ENCODE measurements at places on chromosomes 5 and 9.

GRCh38 chr9:36328798-36329411 lies 70.7 kb upstream of the GNE start:
- DNase-seq, result no peak

GRCh38 chr9:127733614-127734013 lies 1.5 kb downstream of the TOR2A start:
- DNase-seq, result no peak

DNA sequence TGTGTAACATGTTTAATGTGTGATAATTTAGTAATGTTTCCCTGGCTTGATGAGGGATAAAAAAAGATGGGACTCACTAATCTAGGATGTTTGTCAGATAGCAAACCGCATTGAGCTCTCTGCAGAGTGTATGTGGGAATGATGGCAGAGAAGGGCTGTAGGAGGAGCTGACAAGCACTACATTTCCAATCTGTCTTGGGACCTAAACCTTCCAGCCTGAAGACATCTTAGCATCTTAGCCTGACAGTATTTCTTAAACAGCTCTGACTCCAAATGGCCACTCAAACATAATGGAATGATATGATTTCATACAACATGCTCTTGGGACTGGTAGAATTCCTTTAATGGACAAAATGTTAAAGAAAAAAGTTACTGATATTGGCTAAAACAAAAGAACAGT lies 116.7 kb downstream of the PPP2R2B start:
- DNase-seq, result no peak

DNA sequence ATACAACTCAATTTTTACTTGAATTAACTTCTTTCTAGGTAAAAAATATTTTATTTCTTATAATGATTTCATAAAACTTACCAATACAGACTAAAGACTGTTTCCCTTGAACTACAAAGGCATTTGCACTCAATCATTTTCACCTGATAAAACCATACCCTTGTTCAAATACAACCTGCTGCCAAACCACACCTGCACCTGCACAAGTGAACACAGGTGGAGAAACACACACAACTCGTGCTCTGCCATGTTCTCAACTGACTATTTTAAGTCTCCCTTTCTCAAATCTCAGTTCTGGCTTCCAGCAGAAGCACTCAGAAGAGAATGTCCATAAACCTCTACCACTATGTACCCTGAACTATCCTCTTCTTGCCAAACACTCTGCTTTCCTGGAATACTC lies 1892.1 kb downstream of the MAT2B start:
- DNase-seq, result no peak

DNA sequence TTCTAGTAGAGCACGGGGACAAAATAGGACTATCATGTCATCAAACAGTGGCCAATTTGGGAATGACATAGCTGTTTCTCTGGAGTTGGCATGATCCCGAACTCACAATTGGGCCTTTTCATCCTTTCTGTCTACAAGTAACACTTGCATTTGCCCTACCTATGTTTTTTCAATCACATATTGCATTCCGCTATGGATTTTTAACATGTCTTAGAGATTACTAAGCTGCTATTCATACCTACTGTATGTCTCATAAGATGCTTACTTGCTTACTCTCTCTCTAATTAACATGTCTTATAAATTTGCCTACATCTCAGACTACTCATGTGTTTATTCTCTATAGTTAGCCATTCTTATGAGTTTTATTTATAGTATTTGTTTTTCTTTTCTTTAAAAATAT lies 341.2 kb upstream of the CTNND2 start:
- no peak for DNase-seq

DNA sequence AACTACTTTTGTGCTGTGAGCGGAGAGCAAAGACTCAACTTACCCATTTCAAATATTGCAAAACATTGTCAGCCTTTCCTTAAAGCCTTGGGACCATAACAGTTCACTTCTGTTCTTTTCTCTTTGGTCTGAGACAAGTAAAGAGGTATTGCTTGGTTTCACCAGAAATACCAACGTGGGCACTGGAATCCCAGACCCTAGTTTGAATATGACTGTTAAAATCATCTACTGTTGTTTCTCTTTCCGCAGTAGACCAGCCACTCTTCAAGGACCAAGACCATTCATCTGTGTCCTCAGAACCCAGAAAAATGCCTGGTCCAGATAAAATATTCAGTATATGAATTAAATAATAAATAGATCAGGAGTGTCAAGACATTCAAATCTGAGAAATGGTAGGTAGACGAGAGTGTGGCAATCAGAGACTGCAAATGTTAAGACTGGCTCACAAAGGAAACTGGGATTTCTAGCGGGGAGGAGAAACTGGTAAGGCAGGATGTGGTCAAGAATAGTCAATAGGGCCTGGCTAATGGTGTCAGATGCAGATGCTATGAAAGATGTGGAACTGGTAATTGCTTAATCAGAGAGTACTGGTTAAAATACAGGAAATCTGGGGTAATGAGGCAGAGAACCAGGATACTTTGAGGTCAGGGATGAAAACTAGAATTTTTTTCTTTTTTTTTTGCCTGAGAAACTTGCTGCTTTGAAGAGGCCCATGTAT lies 82.1 kb upstream of the IL33 start:
- DNase-seq, result no peak

GRCh38 chr5:123844873-123845272 lies 332.9 kb downstream of the CSNK1G3 start:
- DNase-seq, result no peak

DNA sequence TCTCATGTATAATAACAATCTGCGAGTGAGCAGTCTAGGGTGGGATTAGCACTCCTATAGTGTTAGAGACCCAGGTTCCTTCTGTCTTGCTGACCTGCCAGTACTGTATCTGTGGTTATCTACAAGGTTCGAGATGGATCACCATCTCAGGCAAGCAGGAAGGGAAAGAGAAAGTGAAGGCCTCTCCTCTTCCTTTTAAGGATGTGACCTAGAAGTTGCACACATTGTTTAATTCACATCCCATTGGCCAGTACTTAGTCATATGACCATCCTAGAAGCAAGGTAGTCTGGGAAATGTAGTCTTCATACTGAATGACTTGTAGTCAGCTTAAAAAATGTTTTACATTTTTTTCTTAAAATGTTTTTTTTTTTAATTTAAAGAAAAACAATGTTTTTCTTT lies 168.6 kb downstream of the CARTPT start:
- DNase-seq, result no peak

DNA sequence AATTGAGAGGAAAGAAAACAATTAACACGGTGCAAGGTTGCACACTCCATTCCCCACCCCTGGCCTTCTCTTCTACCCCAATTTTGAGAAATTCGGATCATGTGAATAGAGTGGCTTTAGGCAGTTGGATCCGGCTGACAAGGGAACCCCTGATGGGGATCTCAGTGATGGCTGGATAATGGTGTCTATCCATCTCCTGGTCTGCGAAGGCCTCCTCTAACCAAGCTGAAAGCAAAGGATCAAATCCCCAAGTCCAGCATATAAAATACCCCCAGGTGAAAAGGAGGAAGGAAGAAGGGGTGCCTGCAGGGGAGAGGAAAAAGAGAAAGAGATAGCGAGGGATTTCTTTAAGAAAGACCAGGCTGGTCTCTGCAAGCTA lies 16.0 kb downstream of the NR2F1 start:
- no peak for DNase-seq

DNA sequence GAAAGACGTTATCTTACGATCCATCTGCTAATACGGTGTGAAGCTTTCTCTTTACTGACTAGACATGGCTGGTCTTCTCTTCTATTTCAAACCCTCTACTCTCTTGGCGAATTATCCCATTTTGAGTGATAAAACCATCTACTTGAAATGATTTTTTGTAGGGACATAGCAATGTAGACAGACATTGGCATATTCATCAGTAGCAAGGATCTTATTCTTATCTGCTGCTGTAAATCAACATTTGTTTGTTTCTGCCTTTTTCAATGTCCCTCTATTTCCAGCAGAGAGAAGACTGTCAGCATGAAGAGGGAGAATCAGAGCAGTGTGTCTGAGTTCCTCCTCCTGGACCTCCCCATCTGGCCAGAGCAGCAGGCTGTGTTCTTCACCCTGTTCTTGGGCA lies at the start of gene OR1J4:
Gene OR1J4, plus strand, starts transcription at position 301 of the 400 bp plus-strand sequence. Its CDS starts 0 bp downstream, at position 301.
- no peak for DNase-seq

DNA sequence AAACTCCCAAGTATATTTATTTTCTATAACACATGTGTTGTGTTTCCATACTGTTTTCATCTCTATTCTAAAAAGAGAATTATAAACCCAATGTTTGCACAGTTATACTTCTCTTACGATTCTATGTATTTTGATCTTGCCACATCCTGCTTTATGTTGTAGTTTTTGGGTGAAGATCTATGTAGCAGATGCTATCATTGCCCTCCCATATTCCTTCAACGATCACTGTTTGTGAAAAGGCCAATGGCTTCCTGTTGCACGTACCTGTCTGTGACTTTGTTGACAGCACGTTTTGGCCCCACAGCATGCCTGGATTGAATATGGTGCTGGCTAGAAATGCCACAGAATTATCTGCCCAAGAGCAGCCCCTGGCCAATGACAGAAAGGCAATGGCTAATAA lies 254.5 kb upstream of the EFNA5 start:
- no peak for DNase-seq

DNA sequence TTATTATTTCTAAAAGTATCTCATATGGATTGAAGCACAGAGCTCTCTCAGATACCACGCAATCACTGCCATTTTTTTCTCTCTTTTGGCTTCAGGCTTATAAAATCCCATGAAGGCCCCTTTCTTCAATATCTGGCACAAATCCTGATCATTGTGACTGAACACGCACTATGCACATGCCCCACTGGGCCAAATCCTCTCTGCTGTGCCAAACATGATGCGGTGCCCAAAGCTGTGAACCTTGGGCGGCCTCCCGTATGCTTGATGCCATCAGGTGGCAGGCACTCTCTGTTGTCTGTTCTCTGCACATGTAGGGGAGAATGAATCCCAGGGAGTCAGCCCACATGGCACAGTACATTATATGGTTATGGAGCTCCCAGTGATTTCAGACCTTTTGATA lies 375.0 kb upstream of the RGMB start:
- DNase-seq, result no peak

Measured in activated CD4-positive, CD25-positive, alpha-beta regulatory T cell treated with anti-CD3 and anti-CD28 coated beads, Interleukin-2, amount 50 U/mL, for 72 hours (primary cell).